ENCODE measurements at places on chromosomes 2 and 18.
A peak's percentile ranks its signal among the peaks of the same experiment; 100 is the strongest.

- no peak for ATAC-seq
These were observed 54.6 kb downstream of the LAMA3 start for GRCh38 chr18:23743733-23744333.

- ATAC-seq: no peak
These were observed 20.9 kb upstream of the CCBE1 start for GRCh38 chr18:59718108-59718463.

DNA sequence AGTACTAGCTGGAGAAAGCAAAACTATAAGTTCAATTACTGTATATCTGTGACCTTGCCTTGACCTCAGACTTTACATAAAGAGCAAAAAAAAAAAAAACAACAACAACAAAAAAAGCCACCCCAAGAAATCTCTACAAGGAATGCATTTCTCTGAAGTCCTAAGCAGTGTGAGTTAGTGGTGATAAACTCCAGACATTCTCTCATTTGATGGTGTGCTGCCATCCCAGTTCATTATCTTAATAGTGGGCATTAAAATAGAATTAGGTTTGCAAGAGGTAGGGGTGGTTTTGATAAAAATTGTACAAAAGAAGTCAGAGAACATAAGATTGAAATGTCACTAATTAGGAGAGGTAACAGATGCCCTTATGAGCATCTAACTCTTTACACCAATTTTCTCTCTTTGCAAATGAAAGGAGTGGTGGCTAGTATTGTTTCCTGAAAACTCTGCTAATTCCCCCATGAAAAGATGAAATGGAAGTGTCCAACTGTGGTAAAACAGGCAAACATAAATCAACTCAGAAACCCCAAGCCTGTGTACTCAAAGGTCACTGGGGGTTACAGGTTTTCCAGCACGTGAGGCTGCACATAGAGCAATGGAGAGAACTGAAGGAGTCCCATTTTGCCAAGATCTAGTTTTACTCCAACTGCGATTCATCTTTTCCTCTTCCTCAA, 131.9 kb downstream of the MEIS1 start:
- no peak for ATAC-seq

- ATAC-seq: no peak
These were observed 85.8 kb upstream of the FAM237A start for GRCh38 chr2:206556357-206556949.

- ATAC-seq: no peak
These were observed 27.5 kb downstream of the CDH20 start for GRCh38 chr18:61360404-61361383.

GRCh38 chr18:57084331-57085271, 62.3 kb upstream of the BOD1L2 start:
- no peak for ATAC-seq

GRCh38 chr2:235021752-235022151, 69.9 kb downstream of the SH3BP4 start:
- peak; percentile 22 for ATAC-seq

- no peak for ATAC-seq
These were observed 53.0 kb upstream of the FOSL2 start for GRCh38 chr2:28339516-28340175.

- ATAC-seq: peak; percentile 26
These were observed 8.0 kb downstream of the TNS1 start for GRCh38 chr2:217994776-217995274.

DNA sequence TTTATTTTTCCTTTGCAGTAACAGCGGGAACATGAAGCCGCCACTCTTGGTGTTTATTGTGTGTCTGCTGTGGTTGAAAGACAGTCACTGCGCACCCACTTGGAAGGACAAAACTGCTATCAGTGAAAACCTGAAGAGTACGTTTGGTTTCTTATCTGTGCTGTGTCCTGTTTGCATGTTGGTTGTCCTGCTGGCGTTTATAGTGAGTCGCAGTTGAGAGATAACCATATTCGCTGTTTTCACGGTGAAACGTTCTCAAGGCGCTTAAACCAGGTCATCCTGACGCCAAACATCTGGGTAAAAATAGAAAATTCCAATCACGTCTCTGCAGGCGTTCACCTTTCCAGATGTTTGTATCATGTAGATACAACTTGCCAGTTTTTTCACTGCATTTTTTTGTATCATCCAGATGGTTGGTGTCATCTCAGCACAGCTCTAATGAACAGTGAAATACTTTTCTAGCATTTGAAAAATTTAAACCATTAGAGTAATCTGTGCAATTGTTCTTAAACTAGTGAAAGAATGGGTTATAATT, 21.2 kb downstream of the CLUL1 start:
- no peak for ATAC-seq

GRCh38 chr18:35415511-35416073, 38.5 kb upstream of the ZNF396 start:
- no peak for ATAC-seq

DNA sequence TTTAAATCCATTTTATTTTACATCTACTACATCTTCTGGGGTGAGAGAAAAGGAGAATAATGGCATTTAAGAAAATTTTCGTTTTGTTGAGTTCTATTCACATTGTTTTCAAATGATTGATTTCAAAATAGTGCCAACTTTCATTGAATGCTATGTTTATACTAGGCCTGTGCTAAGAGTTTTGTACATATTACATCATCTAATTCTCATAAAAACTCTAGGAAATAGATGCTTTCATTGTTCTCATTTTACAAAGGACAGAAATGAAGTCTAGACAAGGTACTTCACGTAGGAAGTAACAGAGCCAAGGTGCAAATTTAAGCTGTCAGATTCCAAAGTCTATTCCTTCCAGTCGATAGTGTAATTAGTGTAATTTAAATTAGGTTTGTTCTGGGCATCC, 402.8 kb upstream of the UBE2E3 start:
- no peak for ATAC-seq

DNA sequence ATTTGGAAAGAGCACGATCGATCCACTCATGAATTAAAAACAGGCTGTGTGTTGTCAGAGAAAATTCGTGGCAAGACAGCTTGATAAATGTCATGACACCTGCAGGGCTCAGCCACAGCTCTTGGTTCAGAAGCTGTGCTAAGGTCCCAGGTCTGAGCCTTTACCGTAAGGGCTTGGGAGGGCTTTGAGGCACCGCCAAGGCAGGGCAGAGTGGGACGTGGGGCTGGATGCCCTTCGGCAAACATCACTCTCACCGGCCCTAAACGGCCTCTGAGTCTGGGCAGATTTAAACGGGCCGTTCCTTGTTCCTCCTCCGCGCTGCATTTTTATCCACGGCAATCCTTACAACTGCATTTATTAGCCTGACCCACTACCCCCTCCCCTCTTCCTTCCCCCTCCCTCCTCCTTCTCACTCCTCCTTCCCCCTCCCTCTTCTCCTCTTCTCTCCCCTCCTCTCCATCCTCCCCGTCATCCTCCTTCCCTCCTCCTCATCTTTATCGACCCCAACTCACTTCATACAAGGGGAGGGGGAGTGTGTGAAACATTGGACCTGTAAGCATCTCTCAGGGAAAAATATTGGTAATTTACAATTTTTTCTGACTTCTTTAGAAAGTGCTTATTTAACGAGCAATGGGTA, 33.9 kb downstream of the MBP start:
- ATAC-seq: no peak

- peak; percentile 36 for ATAC-seq
These were observed 68.6 kb upstream of the RPE start for GRCh38 chr2:209933499-209934483.

- no peak for ATAC-seq
These were observed 8.6 kb downstream of the OXER1 start for GRCh38 chr2:42755191-42755880.

GRCh38 chr2:131156452-131157149, 51.5 kb downstream of the PLEKHB2 start:
- ATAC-seq: no peak

- ATAC-seq: no peak
These were observed 55.9 kb downstream of the ACVR1 start for GRCh38 chr2:157820193-157820592.

DNA sequence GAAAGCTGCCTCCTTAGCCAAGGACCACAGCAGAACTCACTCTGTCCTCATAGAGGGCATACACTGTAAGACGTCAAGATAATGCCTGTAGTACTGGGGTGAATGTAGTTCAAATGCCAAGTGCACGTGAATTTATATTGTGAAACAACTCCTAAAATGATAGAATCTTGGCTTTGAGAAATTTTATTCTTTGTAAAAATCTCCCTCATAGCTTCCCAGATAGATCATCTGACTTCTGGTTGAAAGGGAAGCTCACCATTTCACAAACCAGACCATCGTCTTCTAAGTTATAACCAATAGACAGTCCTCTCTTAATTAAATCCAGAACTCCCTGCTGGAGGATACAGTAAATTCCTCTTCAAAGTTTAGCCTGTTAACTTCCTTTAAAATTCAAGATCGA, 110.9 kb upstream of the MSTN start:
- no peak for ATAC-seq

DNA sequence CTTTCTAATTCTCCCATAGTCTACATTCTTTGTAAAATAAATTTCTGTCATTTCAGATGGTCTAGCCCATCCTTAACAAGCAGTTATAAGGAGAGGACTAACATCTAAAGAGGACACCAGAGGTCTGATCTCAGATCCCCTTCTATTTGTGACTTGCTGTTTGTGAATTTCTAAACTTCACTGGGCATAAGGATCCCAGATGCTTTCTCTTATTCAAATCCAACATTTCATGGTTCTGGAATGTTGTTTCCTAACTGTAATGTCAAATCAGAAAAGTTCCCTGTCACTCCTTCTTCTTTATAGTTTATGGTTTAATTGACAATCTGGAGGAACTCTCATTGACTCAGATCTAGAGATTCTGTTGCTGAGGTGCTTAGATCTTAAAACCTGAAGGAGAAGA, 430.2 kb downstream of the MEIS1 start:
- ATAC-seq: no peak

- no peak for ATAC-seq
These were observed 1491.9 kb upstream of the CELF4 start for GRCh38 chr18:39057423-39058064.

DNA sequence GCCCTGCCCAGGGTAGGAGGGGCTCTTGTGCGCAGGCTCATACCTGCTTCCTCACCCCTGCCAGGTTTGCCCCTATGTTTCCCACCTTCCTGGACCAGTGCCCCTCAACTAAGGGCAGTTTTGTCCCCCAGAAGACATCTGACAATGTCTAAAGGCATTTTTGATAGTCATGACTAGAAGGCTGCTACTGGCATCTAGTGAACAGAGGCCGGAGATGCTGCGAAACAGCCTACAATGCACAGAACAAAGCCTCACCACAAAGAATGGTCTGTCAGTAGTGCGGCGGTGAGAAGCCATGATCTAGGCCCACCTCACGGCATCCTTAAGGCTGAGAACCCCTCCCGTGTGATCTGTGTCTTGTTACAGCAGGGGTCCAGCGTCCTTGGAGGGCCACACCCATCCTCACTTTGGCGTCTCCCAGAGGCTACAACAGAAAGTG, 96.0 kb downstream of the TMEM17 start:
- no peak for ATAC-seq

DNA sequence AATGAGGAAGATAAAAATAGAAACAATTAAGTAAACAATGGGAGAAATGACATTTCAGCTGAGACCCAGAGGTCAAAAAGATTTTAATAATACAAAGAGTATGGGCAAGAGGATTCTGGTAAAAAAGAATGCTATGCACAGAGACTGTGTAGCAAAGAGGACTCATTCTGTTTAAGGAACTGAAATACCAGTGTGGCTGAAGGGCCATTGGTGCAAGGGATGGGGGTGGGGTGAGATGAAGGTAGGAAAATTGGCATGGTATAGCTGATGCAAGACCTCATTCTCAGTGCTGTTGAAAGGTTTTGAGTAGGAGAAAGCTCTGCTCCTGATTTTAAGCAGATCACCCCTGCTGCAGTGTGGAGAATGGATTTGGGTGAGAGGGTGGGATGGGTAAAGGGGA, 10.8 kb downstream of the GALNT1 start:
- ATAC-seq: no peak

GRCh38 chr2:47516360-47517104, 113.6 kb downstream of the MSH2 start:
- ATAC-seq: no peak

GRCh38 chr18:65287652-65288051, 463.2 kb upstream of the CDH7 start:
- no peak for ATAC-seq

- no peak for ATAC-seq
These were observed 132.1 kb downstream of the COL6A3 start for GRCh38 chr2:237281836-237282306.

GRCh38 chr2:16495509-16496208, 170.0 kb downstream of the CYRIA start:
- no peak for ATAC-seq

DNA sequence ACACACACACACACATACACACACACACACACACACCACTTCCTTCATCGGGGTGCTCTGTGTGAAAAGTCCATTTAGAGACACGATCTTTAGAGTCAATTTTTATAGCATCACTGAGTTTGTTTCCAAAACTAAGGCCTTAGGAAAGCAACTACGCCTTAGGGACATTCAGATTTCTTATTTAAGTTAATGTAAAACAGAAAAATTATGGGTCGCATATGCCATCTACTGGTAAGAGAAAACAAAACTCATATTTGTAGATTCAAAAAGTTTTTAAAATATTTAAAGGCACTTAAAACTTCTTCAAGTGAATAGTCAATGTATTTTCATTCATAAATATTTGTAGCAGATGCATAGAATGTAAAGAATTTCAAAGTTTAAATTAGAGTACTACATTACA, 166.2 kb downstream of the ATAD2B start:
- ATAC-seq: no peak

DNA sequence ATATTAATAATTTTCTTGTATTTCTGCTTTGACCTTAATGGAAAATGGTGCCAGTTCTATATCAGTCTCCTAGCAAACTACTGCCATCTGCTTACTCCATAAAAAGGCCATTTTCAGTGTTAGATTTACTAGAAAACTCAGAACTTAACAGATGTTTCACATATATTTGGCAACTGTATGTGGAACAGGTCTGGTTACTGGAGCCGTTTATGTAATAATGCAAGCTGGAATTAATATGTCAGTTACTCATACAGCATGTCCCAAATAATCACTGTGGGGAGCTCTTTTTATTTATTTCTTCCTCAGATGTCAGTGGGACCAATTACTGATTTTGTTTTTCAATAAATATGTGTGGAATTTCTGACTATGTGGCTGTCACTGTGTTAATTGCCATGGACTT, 1247.6 kb downstream of the CNTNAP5 start:
- no peak for ATAC-seq

DNA sequence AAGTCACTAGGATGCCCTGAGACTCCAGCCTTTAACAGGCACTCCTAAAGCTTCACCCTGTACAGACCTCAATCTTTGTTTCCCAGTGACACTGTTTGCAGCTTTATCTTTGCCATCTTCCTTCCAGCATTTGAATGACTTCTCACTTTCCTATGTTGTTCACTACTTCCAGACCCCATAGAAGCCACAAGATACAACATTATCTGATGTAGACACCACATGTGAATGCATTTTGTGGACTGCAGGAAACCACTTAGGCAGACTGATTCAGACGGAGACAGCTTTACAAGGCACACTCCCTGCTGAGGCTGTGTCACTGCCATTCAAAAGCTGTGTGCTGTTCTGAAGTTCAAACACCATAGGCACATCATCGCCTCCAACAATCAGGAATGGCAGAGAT, 67.3 kb upstream of the SPATS2L start:
- ATAC-seq: no peak

DNA sequence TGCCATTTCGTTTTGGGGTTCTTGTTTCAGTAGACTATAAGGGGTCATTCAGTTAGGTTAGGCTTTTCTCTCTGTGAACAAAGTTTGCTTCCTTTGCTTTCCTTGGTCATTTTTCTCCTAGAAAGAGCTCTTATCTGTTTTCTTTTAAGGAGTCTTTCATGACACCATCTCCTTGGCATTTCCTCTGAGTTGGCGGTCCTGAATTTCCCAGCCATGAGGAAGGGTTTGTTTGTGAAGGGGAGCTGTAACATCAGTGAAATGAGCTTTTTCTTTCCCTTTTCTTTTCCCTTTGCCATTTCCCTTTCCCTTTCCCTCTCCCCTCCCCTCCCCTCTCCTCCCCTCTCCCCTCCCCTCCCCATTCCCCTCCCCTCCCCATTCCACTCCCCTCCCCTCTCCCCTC, 61.7 kb downstream of the MAP4K4 start:
- peak; percentile 31 for ATAC-seq
